NCI-H226 (cell line): ENCODE measurements at places on chromosomes 16 and 17.

DNA sequence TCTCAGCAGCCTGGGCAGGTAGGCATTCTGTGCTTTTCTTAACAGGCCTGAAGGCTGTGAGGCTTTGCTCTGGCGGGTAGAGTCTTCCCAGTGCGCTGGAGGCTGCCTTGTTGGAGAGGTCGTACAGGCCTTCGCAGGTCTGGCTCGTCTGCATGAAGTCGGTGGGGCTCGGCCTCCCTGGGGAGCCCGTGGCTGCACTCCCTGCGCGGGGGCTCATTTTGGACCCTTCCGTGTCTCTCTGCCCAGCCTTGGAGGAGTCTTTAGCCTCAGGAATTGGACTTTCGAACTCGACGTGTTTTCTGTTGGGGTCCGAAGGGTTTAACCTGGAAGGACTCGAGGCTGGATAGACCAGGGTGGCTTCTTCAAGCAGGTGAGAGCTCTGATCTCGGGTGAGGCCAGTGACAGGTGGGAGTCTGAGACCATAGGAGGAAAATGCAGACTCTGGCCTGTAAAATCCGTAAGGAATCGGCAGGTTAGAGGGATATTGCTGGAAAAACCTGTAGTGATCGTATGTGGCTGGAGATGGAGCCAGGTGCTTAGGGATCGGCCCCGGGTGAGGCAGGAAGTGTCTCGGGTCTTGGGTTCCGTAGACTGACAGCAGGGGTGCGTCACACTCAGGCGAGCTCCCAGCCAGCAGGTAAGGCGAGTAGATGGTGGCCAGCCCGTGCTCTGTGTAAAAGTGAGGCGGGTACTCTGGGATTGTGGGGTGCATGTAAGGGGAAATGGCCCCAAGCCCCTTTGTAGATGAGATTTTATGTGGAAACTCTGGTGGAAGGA is 8.6 kb downstream of the ZNF750 start:
- DNase-seq = no peak

DNA sequence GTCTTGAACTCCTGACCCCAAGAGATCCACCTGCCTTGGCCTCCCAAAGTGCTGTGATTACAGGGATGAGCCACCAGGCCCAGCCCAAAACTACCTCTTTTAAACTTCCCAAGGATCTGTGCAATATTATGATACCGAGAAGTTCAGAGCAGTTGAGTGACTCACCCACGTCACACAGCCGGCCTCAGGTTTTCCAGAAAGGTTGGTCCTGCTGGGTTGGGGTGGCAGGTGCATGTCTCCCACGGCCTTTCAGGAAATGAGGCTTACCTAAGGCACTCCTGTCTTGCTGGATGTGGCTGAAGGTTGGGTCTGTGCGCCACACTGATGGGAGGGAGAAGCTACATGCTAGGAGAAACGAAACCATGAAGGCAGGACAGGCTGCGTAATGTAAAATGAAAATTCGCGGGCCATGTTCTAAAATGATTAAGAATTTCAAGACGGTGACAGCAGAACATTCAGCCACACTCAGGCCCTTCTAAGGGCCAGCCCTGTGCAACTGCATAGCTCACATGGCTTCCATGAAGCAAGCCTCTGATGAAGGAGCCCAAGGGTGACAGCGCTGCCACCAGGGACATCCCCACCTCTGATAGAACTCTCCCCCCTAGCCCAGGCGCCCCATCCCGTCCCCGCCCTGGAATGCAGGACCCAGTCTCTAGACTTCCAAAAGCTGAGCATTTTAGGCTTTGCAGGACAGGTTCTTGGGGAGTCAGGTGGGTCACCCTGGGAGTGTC is 6.6 kb upstream of the GLIS2 start:
- no peak for DNase-seq

DNA sequence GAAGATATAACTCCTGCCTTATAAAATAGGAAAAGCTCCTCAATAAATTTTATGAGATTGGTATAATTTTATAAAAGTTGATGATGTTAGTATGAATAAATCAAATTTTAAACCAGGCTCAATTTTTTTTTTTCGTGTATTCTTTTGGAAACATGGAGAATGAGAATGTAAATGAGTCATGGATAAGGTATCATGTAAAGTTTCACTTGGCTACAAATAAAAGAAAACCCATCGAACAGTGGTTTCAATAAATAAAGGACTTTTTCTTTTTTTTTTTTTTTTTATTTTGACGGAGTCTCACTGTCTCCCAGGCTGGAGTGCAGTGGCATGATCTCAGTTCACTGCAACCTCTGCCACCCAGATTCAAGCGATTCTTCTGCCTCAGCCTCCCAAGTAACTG is 67.3 kb downstream of the PHKB start:
- no peak for DNase-seq

DNA sequence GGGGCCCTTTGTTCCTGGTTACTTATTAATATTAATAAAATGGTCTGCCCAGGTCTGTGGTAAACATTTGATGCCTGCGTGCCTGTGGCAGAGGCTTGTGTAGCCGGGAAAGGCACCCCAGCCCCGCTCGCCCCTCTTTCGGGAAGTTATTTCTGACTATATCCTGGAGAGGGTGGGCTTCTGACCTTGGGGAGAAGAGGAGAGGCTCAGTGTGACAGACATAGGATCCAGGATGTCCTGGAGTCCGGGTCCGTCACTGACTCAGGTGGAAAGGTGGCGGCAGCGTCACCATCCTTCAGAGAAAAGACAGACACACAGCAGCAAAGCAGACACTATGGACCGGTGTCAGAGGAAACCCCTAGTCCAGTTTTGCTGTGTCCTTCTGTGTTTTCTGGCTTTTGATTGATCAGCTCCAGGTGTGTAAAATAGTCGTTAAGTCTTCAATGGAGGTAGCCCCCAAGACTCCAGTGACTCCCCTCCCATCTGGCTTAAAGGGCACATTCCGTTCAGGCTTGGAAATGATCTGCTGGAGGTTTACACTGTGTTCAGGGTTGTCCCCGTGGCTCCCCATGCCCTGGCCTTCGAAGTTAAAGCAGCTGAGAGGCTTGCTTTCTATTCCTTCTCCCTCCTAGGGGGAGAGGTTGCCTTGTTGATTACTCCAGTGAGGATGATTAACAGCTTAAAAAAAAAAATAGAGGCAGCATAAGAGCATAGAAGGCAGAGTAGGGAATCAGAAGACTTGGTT is 81.6 kb downstream of the CCDC182 start:
- no peak for DNase-seq

DNA sequence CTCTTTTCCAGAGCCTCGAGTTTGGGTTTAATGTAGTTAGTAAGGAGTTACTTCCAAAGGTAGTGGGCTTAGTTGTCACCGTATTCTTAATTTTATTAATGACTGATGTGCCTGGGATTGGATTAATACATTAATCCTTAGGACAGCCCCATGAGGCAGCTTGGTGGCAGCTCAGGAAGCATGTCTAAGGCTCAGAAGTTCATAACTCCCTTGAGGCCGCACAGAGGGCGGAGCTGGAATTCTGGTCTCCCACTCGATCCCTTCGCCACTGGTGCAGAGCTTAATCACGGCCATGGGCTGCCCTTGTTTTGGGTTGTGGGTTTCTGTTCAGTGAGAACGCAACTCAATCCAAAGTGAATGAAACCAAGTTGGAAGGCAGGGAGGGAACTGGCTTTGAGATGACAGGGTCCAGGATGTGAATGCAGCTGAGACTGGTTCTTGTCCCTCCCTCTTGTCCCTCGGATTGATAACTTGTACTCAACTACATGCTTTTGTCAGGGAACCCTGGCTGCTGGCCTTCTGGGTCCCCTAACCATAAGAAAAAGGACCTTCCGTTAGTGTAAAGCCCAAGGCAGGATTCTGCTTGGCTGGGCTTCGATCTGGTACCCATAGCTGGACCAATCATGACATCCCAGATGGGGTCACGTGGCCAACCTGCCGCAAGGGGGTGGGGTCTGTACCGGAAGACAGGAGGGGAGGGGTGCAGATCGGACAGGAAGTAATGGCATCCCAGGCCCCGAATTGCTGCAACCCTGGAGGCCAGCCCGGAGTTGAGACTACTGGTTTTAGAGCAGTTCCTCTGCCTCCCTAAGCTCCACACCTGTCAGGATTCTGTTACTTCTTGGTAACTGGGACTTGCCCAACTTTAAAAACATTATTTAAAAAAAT is 45.4 kb downstream of the SNX20 start:
- DNase-seq = no peak

- no peak for DNase-seq
Observed at GRCh38 chr16:67372664-67373063, 20.6 kb downstream of the TPPP3 start.

GRCh38 chr16:81313701-81314602 is 810 bp upstream of the GAN start:
- DNase-seq = no peak

GRCh38 chr17:6393351-6393952 is 41.5 kb downstream of the AIPL1 start:
- no peak for DNase-seq

DNA sequence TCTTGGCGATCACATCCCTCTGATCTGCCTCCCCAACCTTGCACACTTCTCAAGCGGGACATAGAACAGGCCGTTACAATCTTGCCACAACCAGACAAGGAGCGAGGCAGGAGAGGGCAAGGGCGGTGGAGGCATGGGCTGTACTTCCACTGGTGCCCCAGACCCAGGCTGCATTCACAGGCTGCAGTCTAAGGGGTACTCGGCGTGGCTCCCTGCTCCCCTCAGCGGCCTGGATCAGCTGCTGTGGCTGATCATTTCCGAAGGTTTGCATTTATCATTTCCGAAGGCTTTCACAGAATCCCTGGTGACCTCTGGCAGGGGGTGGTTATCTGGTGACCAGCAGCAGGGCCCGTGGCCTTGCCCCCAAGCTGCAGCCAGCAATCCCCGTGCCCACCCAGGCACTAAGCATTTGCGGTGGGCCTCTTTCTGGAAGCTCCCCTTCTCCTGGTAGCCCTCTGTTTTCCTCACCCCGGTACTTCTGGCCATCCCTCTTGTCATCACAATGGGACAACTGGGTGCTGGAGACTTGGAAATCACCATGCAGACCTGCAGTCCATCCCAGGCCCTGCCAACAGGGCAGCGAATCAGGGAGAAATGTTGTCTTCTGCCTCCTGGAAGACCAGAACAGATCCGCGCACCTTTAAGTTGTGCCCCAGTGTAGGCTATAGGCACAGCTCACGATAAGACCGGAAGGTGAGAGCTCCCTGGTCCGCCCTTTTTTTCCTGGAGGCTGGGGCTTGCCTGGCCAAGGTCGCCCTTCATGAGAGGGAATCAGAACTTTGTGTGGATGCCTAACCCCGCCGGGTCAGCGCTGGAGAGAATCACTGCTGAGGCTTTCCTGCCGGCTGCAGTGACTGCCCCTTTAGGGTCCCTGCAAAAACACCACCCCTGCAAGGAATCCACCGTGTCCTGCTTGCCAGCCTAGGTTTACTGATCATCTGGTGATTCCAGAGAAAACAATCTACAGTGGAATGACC is 1739.1 kb downstream of the TP53TG3F start:
- no peak for DNase-seq

GRCh38 chr17:732902-733720 is 715 bp downstream of the TLCD3A start:
- DNase-seq = peak; percentile 26

DNA sequence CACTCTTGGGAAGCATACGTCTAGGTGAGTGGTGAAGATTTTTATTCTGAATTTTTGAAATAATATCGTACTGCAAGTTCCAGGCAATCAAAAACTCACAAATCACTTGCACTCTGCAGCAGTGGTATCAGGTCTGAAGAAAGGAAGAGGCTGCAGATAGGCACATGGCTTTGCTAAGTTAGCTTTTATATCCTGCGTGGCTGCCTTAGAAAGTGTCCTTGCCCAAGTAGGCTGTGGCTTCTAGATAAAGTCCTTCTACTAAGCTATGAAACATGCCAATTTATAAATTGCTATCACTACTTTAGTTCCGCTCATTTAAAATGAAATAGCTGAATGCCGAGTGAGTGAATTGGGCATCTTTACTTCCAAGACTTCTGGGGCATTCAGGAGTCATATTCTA is 17.9 kb downstream of the WWOX start:
- DNase-seq = no peak

- DNase-seq = peak; percentile 43
Observed at GRCh38 chr17:29176558-29177351, 3.4 kb downstream of the MYO18A start.

GRCh38 chr17:59451706-59452105 is 113.7 kb upstream of the DHX40 start:
- peak; percentile 80 for DNase-seq

- no peak for DNase-seq
Observed at GRCh38 chr17:68310152-68310551, 18.9 kb downstream of the ARSG start.

DNA sequence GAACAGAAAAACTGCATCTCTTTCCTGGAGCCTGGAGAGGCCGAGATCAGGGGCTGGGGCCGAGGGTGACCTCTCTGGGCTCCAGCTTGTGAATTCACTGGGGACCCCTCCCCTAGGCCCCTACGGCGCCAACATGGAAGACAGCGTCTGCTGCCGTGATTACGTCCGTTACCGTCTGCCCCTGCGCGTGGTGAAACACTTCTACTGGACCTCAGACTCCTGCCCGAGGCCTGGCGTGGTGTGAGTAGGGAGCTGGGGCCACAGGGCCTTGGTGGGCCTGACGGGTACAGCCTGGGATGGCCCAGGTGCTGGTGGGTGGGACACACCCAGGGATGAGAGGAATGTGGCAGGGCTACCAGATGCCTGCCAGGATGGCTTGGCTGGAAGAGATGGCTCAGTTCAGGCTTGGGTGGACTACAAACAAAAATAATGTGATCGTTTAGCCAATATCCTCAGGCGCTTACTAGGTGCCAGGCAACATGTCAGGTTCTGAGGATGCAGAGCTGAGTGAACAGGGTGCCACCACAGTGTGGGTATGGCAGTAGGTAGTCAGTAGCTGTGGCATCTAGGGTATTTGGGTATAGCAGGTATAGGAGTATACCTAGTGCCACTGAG is 1.8 kb downstream of the CCL22 start:
- no peak for DNase-seq

GRCh38 chr16:75247249-75247648 is 4.2 kb downstream of the BCAR1 start:
- DNase-seq = no peak

DNA sequence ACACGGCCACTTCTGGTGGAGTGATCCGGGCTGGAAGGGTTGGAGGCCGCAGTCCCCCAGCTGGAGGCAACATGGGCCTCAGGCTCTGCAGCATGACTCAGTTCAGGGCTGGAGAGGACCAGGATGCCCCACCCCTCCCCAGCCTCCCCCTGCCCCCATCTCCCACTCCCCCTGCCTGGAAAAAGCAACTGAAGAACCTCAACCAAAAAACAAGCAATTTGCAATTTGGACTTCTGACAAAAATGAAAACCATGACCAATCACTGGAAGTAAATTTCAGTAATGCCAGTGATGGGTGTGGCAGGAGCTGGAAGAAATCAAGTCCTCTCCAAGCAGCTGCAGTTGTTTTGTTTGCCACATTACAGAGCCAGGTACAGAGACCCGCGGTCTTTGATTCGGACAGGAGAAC is 6.6 kb upstream of the MIF4GD start:
- peak; percentile 63 for DNase-seq
